A549 (cell line): ENCODE measurements at places on chromosomes 1 and 21. TPM values are rescaled to one million over a fixed set of nuclear protein-coding genes. Genes with fewer than 3 reads are reported as not detected.

DNA sequence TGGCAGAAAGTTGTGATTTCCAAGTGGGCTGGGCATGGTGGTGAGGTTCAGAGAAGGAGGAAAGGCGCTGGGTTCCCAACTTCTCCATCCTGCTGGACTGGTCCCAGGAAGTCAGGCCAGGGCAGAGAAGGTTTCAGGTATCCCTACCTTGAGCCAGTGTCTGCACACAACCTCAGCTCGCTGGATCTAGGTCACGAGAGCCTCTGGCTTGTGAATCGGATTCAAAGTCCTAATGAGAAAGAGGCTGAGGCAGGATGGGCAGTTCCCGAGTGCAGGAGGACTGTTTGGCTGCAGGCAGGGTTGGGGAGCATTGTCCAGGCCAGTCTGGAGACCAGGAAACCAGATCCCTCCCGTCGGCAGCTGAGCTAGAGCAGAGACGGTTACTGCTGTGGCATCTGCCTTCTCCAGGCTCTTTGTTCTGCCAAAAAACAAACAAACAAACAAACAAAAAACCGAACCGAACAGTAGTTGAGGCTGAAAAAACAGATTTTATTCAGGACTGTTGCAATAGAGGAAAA lies 19.5 kb upstream of the IGSF21 start:
- DNase-seq = no peak

GRCh38 chr1:219697682-219698081 lies 84.8 kb upstream of the ZC3H11B start:
- no peak for DNase-seq

GRCh38 chr1:17870679-17871078 lies 115.5 kb downstream of the ACTL8 start:
- DNase-seq = no peak

DYNLT5 gene
- not detected in 3 replicates for polyA plus RNA-seq

GRCh38 chr1:74504933-74505512 lies 7.4 kb downstream of the LRRC53 start:
- no peak for DNase-seq

C1QTNF12 gene
- polyA plus RNA-seq = 0.76 to 0.98 TPM (median 0.83 TPM) in 3 replicates

GRCh38 chr1:43799656-43800635 lies 92.6 kb downstream of the ST3GAL3 start:
- no peak for DNase-seq

DCST1 gene
- not detected in 3 replicates for polyA plus RNA-seq

DNA sequence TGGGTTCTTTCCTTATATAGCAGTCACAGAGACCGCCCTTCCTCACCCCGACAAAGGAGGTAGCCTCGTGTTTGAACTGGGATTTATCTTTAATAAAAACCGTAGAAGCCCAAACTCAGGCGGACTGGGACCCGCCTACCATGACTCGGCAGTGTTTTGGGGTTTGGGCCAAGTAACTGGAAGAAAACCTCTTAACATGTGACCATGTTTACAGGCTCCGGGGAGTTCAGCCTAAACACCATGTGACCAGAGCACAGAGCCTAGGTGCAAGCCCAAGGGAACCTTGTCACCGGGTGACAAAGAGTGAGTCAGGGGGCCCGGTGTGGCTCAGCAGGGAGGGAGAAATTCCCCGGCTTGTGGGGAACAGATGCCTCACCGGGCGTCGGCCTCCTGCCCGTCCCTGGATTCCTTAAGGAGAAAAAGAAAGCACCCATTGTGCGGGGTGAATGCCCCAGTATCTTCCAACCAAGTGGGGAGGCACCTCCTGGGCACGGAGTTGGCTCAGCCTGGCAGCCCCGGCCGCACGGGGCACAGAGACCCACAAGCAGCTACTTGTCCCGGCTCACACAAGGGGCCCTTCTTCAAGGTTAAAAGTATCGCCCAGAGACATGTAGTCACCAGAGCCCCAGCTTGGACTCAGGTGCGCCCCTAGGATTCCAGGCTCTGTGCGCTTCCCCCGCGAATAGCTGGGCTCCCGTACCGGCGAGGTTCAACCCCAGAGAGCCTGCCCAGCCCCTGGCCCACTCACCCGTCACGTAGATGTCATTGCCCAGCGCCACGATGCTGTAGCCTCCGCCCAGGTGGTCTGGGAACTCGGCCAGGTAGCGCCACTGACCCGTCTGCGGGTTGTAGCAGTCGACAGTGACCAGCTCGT lies 1.4 kb downstream of the KLHL21 start:
- DNase-seq = peak; percentile 82
